Astrocyte of the spinal cord (primary cell): ENCODE measurements at places on chromosomes 2 and 18.

DNA sequence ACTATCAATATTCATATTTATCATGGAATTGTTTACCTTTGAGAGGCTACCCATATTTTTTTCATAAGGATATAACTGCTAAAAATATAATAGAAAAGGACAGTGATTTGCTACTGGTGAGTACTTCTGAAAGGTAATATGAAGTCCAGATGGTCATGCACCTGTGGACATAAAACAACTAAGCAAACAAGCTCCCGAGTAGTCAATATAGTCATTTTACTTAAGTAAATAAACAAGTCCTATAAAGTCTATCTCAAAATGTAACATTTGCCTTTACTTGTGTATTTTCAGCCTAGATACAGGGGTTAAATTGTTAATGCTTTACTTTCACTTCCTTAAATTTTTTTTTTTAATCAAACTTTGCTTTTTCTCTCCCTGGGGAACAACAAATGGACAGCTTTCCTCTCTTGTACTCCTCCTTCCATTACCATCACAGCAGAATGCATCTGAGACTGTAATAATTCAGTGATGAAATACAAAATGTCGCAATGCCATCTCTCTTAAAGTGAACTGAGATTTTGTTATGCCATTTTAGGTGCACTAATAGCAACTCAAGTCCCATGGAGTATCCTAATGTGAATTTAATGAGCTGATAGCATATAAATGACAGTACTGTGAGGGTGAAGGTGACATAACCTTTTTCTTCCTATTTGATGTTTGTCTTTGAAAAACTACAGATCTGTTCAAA, 1325.4 kb upstream of the ZEB2 start:
- no peak for DNase-seq

DNA sequence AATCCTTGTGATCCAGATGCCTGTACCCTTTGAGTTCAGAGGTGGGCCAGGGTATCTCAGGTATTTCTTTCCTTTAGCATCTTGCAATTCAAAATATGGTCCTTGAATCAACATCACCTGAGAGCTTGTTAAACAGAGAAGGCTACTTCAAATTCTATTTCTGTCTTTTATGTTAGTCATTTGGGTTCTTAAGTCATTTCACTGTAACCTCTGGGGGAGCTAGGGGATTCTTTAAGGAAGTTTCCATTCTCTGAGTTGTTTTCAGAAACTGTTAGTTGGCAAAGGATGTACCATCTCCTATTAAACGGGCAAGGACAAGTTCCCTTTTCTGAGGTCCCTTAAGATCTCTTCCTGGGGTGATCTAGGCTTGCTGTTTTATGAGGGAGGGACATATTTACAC, 16.6 kb downstream of the CFLAR start:
- no peak for DNase-seq

DNA sequence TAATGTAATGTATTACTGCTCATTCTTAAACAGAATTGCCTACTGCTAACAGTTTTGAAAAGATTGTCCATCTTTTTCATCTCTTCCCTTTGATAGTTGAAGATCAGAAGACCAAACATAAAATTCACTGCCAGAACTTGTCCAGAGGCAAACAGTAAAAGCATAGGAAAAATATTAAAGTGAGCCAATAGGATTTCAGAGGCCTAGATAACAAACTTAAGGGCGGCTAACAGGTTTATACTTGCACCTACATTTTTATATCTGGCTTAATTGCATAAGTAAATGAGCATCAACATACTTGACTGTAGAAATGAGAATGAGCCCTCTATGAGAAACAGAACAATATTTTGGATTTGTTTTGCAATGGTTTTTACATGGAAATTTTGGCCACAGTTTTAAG, 30.3 kb downstream of the ZC3H15 start:
- no peak for DNase-seq

GRCh38 chr2:31286230-31286629, 52.3 kb downstream of the EHD3 start:
- no peak for DNase-seq

GRCh38 chr2:46787364-46787763, 128.2 kb downstream of the MCFD2 start:
- DNase-seq: no peak

DNA sequence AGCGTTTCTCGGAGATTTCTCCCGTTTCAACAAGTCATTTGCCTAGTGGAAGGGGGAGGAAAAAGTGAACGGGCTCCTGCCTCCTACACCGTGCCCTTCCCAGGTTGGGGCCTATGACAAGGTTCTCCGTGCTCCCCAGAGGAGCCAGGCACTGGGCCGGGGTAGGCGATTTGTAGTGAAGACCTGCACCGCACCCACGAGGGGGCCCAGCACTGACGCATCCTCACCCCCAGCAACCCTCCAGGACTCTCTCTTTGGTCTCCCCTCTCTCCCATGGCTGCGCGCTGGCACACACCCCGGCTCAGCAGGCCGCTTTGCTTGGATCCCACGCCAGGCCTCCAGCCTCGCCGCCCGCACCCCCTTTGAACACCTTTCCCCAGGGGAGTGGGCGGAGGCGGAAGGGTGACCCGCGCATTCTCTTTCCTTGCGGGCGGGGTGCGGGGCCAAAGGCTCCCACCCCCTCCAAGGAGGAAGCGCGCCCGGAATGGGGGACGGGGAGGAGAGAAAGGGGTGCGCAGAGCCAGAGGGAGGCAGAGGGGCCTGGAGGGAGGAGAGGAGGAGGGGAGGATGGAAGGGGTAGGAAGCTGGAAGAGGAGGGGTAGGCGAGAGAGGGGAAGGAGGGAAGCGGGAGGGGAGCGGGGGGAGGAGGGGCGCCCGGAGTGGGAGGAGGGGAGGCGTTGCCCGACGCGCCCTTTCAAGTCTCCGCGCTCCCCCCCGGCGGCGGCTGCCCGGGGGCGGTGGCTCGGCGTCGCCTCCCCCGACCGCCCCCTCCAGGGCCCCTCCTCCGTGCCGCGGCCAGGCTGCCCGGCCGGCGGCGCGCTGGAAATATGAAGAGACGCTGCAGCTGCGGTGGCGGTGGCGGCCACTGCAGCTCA, at the start of gene APCDD1:
TSS of gene APCDD1 (plus strand) at position 830 of the 875 bp plus-strand sequence. CDS start 347 bp downstream, outside the sequence.
- DNase-seq: no peak
